ENCODE measurements at places on chromosomes 6 and 20. TPM values are rescaled to one million over a fixed set of nuclear protein-coding genes. Genes with fewer than 3 reads are reported as not detected.

TREML2 gene
- 0.76 TPM for total RNA-seq

DLK2 gene
- total RNA-seq, result 1.3 TPM

LTB gene
- total RNA-seq, result 3.1 TPM

EYS gene
- total RNA-seq, result 0.99 TPM

HSD17B8 gene
- total RNA-seq, result 21.0 TPM

BTNL2 gene
- not detected for total RNA-seq

OPRL1 gene
- 2.3 TPM for total RNA-seq

PAX1 gene
- total RNA-seq, result 0.23 TPM

SLC22A2 gene
- 8.6 TPM for total RNA-seq

FAM83C gene
- not detected for total RNA-seq
